ENCODE measurements at places on chromosomes 1 and 21. TPM values are rescaled to one million over a fixed set of nuclear protein-coding genes. Genes with fewer than 3 reads are reported as not detected.

GRCh38 chr1:200625381-200625824 is 4.9 kb upstream of the KIF14 start:
- H3K27ac ChIP-seq = peak overlapping the region; percentile 49
- no peak for DNase-seq

DNA sequence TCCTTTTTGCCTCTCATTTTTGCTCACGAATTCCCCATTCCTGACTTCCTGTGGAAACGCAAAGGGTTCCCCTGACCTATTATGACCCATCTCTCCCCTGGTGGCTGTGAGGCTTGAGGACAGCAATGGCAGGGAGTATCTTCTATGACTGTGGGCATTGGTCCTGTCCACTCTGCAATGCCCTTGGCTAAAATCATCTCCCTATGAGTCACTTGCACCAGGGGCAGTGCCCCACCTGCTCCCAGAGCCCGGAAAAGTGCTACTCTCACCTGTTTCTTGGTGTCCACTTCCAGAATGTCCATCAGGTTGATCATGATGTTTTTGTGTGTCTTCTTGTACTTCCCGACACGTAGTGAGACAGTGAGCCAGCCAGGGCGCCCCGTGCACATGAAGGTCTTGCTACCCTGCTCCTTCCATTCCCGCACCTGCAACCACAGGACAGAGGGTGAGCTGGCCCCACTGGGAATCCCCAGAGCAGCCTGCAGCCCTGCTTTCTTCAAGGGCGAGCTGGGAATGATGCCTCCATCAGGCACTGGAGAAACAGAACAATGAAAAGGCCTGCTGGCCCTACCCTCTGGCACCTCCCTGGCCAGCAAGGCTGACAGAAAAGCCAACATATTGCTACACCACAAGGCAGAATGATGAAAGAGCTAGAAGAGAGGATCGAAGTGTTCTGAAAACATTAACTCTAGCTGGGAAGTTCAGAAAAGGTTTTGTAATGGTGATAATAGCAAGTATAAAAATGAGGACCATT is 3.5 kb downstream of the DHCR24 start:
- no peaks in the 10 kb centered on the region for H3K27me3 ChIP-seq
- peaks cover 47% of the 10 kb centered on the region for H3K4me1 ChIP-seq
- DNase-seq = no peak
- no peak overlapping the region for H3K4me3 ChIP-seq
- H3K27ac ChIP-seq = no peak overlapping the region
- H3K36me3 ChIP-seq = peaks cover 53% of the 10 kb centered on the region

- H3K4me1 ChIP-seq = peaks cover 21% of the 10 kb centered on the region
- no peaks in the 10 kb centered on the region for H3K27me3 ChIP-seq
- no peak overlapping the region for H3K27ac ChIP-seq
- no peak overlapping the region for H3K4me3 ChIP-seq
- DNase-seq = no peak
Measured at GRCh38 chr1:9161963-9162362, 33.1 kb upstream of the GPR157 start.

GRCh38 chr1:64203420-64203819 is at the start of gene UBE2U:
TSS of gene UBE2U (plus strand) at chr1:64203623. CDS start at chr1:64204051, 428 bp downstream.
- DNase-seq = no peak
- no peak within 1 kb of the TSS for H3K4me3 ChIP-seq
- no peaks in the 10 kb centered on the region for H3K36me3 ChIP-seq

DNA sequence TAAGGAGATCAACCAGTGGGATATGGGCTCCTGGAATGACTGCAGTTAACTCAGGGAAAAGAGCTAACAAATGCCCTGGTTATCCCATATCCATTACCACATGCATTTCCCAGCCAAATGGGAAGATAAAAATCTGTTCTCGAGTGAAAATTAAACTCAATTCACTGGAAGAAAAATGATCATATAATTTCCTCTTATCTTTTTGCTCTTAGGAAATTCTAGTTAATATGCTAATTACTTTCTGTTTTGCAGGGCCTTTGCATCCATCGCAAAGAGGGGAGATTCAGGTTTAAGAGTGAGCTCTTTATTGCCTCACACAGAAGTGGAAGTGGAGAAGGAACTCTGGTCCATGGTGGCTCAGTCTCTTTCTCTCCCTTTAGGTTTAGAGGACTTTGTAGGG is 3.9 kb upstream of the IL24 start:
- peaks cover 75% of the 10 kb centered on the region for H3K4me1 ChIP-seq
- H3K36me3 ChIP-seq = no peaks in the 10 kb centered on the region
- no peak for DNase-seq
- H3K27ac ChIP-seq = no peak overlapping the region
- H3K4me3 ChIP-seq = no peak overlapping the region

DNA sequence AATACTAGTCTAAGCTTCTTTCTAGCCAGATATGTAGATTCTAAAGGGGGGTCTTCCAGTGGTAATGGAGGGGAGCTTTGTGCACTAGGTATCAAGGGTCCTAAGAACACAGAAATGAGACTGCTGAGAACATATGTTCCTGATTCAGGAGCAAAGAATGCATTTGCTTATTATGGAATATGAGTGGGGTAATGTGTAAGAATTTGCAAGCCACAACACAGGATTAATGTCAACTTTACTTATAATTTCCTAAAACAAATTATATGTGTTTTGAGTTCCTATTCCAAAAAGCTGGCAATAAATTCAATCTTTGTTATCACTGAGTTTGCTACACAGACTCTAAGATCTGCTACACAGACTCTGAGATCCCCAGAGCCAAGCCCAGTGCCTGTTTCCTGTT is 357.0 kb upstream of the PTBP2 start:
- DNase-seq = no peak
- peaks cover 7% of the 10 kb centered on the region for H3K4me1 ChIP-seq
- H3K27ac ChIP-seq = no peak overlapping the region
- peaks cover 5% of the 10 kb centered on the region for H3K27me3 ChIP-seq
- no peak overlapping the region for H3K4me3 ChIP-seq

Gene LCE1A
- total RNA-seq = not detected

Gene VHLL
- total RNA-seq = not detected
